Activated CD4-positive, alpha-beta T cell treated with anti-CD3 and anti-CD28 coated beads, Interleukin-2, amount 10 ng/mL, durations not matched to agents 7 days and 5 days (primary cell): ENCODE measurements at places on chromosomes 3 and 15.

- DNase-seq, result no peak
Observed at GRCh38 chr15:80773792-80774352, 5.3 kb upstream of the CEMIP start.

DNA sequence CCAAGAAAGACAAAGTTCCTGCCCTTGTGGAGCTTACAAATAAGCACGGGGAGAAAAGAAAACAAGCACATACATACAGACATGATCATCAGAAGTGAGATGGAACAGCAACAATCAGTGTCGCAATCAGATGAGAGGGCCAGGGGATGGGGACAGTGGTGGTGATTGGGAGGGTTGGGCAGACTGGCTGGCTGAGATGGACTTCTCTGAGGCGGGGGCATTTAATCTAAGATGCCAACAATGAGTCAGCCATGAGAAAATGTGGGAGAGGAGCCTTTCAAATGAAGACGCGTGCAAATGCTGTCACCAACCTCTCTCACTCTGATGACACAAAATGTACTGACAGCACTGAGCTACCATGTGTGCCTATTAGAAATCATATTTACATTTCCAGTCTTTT is 81.4 kb downstream of the NCEH1 start:
- DNase-seq, result no peak

- DNase-seq, result no peak
Observed at GRCh38 chr15:101613130-101614000, 38.8 kb downstream of the TM2D3 start.

DNA sequence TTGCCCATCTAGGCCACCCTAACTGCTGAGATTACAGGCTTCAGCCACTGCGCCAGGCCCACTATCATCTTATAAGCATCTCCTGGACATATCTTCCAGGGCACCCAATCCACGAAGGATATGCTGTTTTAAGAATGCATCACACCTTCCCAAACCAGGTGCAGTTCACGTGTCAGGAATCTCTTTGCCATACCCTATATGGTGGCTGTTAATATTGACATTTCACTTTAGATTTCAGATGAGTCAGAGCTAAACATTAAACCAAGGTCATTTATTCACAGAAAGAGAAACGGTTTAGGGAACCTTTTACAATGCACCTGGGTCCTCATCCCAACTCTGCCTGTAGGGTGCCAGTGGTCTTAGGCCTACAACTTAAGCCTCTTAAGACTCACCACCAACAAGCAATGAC is 85.7 kb downstream of the TBL1XR1 start:
- no peak for DNase-seq

DNA sequence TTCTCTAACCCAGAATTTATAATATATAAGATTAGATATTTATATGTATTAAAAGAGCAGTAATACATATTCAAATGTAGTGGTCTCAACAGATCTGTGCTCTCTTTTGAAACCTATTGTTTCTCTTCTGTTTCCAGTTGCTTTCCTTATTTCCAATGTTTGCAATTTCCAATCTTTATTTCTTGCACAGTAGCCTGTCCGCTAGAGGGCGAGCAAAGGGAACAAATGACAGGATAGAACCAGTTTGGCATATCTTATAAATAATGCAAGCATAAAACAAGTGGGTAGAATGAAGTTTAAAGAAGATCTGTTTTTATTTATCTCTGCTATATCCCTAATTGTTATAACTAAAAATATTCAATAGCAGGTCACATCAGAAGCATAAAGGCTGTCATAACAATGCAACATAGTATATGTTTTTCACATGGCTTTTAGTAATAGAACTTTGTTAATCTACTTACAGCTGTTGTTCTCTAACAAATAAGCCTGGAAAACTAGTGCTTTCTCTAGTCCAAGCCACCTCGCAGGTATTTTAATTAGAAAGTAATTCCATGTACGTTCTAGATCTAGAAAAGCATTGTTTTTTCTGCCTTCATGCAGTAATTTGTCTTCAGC is 15.1 kb upstream of the TCAIM start:
- DNase-seq, result peak; percentile 67

- DNase-seq, result peak; percentile 47
Observed at GRCh38 chr15:71730277-71731144, 79.8 kb upstream of the NR2E3 start.

- no peak for DNase-seq
Observed at GRCh38 chr3:99562990-99563607, 75.3 kb upstream of the COL8A1 start.

- DNase-seq, result no peak
Observed at GRCh38 chr3:196141866-196142201, 59.9 kb upstream of the TFRC start.

GRCh38 chr3:100261485-100261903 is 702 bp downstream of the TBC1D23 start:
- DNase-seq, result no peak

DNA sequence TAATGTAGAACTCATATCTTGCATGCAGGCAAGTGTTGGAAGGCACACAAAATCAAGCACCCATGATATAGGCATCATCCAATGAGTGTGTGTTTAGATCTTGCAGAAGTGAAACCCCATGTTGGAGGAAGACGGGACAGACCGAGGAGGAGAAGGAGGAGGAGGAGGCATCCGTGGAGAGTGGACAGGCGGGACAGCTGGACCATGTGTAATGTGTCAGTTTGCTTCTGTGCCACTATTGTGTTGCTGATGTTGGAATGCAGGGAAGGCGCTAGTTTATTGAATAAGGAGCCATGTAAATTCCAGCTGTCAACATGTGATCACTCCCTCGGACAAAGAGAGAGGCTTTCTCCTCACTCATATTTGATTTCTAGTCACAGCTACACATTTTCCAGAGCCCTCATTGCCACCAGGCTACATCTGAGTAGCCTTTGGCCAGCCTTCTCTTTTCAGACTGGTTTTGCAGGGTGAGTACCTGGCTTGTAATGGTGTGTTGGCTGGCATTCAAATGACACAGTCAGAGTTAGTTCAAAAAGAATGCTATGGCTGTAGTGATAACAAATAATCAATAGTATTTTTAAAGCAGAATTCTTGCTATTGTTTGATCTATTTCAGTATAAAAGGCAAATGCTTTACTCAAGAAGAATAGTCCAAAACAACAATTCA is 1037.6 kb upstream of the NR2F2 start:
- no peak for DNase-seq

GRCh38 chr15:53331328-53332190 is 427.9 kb downstream of the WDR72 start:
- DNase-seq, result no peak

DNA sequence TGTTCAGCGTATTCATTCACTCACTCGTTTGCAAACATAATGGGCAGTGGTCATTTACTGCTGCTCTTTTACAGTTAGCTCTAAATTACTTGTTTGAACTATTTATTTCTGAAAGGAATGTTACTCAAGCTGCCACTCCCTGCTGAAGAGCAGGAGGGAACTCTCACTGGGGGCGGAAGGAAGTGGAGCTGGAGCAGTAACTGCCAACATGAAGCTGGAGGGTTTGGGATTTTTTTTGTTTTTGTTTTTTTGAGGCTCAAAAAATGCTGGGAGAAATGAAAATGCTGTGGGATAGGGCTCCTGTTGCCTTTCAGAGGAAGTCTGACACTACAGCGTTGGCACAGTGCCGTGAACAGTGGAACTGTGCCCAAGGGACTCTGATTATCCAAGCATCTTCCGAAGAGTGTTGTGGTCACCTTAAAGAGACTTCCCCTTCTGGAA is 44.1 kb downstream of the SENP2 start:
- DNase-seq, result no peak

DNA sequence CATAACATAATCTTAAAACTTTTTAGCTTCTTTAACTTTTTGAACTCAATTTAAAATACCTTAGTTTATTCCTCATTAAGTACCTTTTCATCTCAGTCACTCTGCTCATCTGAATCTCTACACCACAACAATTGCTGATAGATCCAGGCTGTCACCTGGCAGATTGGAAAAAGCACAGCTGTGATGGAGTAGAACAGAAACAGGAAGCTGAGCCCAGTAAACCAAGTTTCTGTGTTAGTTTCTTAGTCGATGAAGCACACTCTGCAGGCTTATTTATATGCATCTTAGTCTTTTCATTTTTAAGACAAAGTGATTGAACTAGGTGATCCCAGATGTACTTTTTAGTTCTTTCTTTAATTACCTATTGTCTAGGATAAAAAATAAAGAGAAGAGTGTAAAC is 1398.0 kb upstream of the ALCAM start:
- DNase-seq, result no peak

- DNase-seq, result peak; percentile 14
Observed at GRCh38 chr15:90232941-90233386, 777 bp downstream of the CIB1 start.

DNA sequence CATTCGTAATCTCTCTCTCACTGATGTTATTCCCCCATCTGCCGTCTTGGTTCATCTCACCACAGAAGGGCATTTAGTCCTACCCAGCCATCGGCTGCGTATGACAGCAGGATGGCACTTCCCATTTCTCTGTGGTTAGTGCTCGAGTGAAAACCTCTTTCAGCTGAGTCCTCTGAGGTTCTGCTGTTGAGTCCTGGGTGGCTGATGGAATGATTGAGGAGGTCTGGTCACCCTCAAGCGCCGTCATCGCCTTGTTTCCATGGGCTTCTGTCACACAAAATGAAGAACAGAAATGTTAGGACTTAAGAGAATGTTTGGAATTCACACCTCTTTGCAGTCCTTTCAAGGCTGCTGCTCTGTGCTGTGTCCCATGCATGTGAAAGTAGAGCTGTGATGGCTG is 9.4 kb upstream of the SACM1L start:
- no peak for DNase-seq

GRCh38 chr15:64426845-64427465 is 33.4 kb upstream of the ZNF609 start:
- DNase-seq, result no peak

DNA sequence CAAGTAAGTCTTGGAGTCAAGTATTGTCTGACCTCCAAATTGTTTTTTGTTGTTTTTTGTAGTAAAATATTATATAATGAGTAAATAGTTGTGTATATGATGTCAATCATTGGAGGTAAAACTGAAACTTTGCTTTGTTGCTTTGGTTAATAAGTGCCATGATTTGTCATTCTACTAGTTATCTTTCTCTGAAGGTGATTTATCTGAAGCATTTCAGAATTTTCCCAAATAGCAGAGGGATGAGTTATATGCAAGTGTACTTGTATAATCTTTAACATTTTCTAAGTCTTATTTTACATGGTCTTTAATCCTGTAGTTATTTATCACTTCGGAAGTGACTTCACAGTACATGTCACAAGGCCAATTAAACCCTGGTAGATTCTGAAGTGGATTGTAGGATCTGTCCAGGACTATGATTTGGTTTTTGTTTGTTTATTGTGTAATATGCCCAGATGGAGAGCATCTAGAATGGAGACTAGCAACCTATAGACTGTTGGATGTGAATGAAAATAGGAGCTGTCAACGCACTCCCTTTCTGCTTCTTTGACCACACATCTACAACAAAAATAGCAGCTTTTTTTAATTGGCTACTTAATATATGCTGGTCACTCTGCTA is 93.1 kb upstream of the SAMMSON start:
- DNase-seq, result no peak

DNA sequence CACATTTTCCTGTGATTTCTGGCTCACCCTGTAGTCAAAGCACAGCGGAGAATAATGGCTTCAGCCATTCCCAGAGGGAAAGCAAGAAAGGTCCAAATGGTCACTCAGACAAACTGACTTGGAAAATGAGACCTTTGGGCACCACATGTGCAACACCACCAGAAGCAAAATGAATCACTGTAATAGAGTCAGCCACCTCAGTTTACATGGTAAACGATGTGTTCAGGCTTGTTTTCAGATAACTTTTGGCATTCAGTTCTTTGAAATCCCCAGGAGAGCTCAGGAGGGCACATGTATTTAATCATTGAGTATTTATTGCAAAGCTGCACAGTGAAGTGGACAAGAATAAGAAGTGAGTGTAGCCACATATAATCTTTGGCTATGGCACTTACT is 38.4 kb upstream of the ALCAM start:
- no peak for DNase-seq

- no peak for DNase-seq
Observed at GRCh38 chr3:27289769-27290413, 79.3 kb downstream of the NEK10 start.
